ENCODE measurements at places on chromosomes 7 and 10.

DNA sequence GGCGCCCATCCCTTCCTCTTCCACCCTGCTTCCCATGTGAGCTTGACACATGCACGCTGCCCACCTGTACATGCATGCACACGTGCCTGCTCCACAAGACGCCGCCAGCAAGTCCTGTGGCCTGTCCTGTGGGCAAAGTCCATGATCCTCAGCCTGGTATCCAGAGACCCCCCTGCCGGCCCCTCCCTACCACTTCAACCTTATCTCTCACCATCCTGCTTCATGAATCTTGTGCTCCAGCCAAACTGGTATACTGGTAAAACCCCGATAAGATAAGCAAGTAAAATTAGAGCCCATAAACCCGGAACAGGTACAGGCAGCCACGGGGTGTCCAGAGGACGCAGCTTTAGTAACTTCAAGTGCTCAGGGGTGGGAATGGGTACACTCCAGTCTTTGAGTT lies 11.8 kb upstream of the TBXAS1 start:
- no peak for DNase-seq

DNA sequence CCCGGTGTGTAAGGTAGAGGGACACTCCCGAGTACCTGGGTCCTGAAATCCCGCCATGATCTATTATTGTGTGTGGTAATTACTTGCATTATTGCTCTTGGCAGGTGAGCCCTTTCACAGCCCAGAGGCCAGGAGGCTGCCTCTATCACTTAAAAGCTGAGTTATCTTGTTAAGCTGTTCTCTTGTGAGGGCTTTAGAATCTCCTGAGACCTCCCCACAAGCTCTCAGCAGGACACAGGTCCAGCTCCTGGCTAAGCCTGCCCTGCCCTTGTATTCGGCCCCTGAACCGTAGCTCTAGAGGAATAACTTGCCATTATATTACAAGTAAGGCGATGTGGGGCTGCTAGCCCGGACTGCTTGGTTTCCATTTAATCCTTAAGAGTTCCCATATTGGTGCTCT lies 13.9 kb downstream of the SND1 start:
- DNase-seq: no peak

GRCh38 chr7:113141803-113142202 lies 23.4 kb upstream of the SMIM30 start:
- no peak for DNase-seq

GRCh38 chr10:29353305-29353704 lies 64.4 kb downstream of the LYZL1 start:
- no peak for DNase-seq

DNA sequence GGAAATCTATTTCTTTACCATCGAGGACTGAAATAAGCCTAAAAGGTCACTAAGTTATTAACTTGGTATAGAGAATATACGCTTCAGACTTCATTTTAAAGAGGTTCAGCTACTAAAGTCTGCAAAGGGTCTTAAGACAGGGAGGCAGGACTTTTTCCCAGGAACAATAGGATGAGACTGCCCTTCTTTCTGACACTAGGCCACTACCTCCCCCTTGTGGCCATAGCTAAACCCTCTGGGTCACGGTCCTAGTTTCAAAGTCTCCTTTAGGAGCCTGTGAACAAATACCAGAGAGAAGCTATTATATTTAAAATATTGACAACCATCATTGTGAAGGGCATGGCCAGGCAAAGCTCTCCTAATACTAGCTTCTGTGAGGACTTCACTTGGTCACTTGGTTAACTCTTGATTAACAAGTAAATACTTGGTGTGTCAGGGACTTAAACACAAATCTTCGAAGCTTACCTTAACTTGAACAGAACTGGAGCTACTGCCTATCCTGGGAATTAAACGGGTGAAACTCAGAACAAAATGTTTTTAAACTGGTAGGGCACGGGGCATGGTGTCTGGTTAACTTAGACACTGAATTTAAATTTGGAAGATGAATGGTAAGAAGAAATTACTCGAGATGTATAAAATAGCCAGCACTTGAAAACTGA lies 75.6 kb downstream of the CCDC6 start:
- peak; percentile 46 for DNase-seq

GRCh38 chr7:148581624-148582023 lies 8.9 kb upstream of the C7orf33 start:
- DNase-seq: no peak
